ENCODE measurements at places on chromosomes 1 and 21.

- DNase-seq, result no peak
Observed at GRCh38 chr1:44617703-44618029, 56.6 kb downstream of the TMEM53 start.

GRCh38 chr1:76068953-76069561 is 5.5 kb upstream of the ST6GALNAC3 start:
- no peak for DNase-seq

- DNase-seq, result no peak
Observed at GRCh38 chr1:46148318-46148717, 15.9 kb upstream of the PIK3R3 start.

DNA sequence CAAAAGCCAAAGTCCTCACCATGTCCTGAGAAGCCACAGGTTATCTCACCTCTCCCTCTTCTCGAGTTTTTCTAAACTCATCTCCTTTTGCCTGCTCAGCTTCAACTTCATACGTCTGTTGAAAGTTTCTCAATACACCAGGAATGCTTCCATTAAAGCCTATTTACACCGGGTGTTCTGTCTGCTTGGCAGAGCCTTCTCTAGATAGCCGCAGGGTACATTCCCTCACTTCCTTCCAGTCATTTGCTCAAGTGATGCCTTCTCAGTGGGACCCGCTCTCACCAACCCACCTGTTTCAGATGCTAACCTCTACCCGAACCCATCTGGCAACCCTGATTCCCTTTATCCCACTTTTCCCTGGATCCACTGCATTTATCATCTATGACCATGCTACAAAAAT is 257.0 kb upstream of the ADGRL2 start:
- DNase-seq, result no peak

DNA sequence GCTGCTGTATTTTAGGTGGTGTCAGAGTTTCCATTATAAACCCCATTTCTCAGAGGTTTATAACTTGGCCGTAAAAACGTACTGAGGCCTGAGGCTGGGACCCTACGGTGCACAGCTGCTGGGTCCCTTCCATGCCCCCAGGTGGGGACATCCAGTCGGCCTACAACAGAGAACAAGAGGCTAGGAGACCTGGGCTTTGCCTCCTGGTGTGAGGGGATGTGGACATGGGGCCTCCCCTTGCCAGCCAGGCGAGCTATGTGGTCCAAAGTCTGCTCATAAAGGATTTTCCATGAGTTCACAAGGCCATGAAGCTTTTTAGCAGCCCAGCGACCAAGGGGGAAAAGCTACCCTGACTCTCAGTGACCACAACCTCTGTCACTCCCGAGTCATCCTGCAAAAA is 261.5 kb upstream of the VAMP3 start:
- no peak for DNase-seq

DNA sequence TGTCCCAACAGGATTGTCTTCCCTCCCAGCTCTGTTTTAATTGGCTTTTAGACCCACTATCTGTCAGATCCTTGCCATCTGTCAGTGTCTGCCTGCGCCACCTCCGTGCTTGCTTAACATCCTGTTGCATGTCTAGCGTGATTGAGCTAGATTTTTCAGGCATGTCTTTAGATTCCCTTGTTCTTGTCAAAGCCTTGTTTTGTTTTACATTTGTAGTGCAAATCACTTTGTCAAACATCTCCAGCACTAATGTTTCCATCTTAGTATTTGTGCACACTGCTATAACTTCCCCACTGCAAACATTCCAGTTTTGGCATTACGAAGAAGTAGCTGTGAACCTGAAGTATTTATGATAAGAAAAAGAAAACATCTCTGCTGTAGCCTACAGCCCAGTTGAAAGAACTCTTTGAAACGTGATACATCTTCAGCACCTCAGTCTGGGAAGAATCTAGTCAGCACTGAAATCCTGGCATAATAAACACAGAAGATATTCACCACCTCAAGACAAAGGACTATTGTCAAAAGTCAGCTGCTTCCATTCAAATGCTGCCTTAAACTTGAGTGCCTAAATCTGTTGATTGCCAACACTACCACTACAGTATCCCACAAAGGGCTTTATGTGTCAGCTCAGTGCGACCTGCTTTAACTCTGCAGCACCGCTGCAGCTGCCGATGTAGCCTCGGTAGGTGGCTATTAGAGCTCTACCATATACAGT is 105.0 kb downstream of the FNBP1L start:
- no peak for DNase-seq

DNA sequence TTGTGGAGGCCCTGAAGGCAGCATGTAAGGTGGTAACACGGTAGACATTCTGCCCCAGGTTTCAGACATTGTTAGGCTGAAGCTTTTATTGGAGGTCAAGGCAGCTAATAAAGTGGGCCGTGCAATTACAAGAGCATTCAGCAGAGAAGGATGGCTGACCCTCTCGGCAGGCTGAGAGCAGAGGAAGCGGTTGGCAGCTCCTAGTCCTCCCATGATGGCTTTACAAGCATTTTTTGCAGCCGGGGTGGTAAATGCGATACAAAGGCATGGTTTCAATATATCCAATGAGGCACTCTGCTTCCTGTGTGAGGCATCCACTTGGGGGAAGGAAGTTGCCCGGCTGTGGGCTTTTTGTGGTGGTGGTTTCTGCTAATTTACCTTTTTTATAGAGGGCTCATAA is 14.6 kb downstream of the KIF26B start:
- no peak for DNase-seq

DNA sequence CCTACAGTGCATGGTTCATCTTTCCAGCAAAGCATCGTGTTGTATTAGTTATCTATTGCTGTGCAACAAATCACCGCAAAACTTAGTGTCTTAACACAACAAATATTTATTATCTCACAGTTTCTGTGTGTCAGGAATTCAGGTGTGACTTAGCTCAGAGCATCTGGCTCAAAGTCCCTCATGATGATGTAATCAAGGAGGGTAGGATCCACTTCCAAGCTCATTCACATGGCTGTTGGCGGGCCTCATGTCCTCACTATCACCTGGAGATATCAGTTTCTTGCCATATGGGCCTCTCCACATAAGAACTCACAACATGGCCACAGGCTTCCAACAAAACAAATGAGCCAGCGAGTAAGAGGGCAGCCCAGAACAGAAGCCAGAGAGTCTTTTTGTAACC is 135.6 kb upstream of the GJB5 start:
- DNase-seq, result no peak

GRCh38 chr1:6148497-6149241 is 31.5 kb downstream of the CHD5 start:
- no peak for DNase-seq

All from cortex of kidney (tissue), 1 donor.